ENCODE measurements at places on chromosomes 4 and X.

- DNase-seq = no peak
Observed at GRCh38 chr4:186039697-186040096, 29.3 kb upstream of the TLR3 start.

DNA sequence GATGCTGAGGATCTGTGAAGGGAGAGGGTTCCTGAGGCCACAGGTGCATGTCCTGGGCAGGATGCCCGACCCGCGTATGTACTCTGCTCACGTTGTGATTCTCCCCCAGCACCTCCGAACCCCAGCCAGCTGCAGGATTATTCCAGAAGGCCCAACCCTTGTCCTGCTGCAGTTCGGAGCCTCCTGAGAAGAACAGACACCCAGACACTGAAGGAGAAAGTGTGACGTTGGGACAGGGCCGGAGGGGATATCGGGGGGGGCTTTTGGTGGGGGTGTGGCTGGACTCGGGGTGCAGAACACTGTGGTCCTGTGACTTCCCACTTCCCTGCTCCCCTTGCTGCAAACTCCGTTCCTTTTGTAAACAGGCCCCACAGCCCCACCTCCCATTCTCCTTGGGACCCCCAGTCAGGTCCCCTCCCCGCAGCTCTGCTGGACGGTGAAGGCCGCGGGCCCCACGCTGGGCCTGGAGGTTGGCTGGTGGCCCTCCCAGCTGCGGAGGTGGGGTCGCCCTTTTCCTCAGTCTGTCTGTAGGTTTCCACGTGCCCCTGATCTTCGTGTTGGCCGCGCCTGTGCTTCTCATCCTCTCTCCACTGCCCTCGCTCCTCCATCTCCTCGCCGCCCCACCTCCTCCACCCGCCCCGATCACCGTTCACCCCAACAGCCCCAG, 83.0 kb upstream of the ADRA2C start:
- no peak for DNase-seq

GRCh38 chr4:40377512-40378365, 42.6 kb downstream of the CHRNA9 start:
- DNase-seq = no peak

- DNase-seq = no peak
Observed at GRCh38 chrX:79368441-79368840, 1.3 kb upstream of the ITM2A start.

DNA sequence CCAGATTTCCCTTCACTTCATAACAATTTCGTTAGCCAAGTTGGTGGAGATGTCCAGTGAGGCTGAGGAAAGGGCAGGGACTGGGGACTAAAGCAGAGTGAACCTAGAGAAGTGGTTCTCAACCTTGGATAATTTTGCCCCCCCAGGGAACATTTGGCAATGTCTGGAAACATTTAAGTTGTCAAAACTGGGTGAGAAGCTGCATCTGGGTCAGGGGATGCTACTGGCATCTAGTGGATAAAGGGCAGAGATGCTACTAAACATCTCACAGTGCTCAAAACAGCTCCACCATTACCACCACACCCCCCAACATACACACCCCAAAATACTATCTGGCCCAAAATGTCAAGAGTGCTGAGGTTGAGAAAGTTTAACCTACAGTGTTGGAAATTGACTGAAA, 32.0 kb upstream of the FGF16 start:
- DNase-seq = no peak

DNA sequence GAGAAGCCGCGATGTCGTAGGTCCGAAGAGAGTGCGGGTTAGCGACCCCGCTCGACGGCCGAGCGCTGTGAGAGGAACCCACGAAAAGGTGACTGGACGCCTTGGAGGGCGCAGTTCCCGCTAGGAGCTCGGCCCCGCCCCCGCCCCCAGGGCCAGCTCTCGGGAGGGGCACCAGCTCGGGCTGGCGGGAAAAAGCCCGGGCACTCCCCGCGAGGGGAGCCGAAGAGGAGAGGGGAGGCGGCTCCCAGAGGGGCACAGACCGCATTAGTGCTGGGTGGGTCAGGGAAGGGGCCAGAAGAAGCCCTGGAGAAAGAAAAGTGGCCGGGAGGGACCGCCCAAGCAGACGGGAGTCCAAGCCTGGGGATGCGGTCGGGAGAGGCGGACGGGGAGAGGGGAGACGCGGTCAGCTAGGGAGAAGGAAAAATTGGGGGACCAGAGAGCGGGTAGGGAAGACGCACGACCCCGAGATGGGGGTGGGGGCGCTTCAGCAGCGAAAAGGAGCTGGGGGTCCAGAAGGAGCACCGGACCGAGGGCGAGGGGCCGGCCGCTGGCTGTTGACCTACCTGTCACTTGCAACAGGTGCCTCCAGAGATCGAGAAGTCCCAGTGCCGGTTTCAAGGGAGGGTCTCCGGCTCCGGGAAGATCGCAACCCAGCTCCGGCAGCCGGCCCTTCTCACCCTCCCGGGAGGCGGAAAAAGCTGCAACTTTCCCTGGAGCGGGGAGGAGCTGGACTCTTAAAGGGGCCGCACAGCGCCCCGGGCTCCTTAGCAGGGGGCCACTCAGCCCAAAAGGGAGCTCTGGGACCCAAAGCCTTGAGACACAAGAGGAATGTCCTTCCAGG, at the start of gene SYTL4:
TSS of gene SYTL4 (minus strand) at position 681 of the 841 bp plus-strand sequence. CDS start 30,084 bp downstream, outside the sequence.
- no peak for DNase-seq

DNA sequence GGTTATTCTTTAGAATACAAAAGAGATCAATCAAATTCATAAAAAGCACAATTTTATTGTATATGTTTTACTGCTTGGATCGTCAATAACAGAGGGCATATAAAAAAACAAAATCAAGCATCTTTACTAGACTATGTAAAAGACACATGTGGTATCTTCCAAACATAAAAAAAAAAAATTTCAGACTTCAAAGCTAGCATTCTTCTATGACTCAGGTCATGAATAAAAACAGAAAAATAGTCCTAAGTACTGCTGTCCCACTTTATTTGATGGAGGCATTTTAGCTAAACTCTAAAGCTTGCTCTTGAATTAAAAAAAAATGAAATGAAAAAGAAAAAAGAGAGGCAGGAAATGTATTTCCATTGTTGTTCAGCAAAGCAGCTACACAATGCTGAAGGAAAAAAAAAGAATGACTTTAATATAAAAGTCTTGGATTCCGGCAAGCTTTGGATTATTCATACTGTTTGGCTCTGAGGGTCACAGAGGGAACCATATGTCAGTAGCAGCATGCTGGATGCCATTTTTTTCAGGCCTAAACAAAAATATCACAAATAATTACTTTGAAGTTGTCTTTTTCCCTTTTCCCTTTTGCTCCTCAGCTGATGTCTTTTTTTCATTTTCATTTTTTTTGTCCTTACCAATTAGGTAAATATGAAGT, 249.1 kb upstream of the DIAPH2 start:
- no peak for DNase-seq

GRCh38 chr4:121819216-121819965, 4.3 kb downstream of the CCNA2 start:
- DNase-seq = no peak

DNA sequence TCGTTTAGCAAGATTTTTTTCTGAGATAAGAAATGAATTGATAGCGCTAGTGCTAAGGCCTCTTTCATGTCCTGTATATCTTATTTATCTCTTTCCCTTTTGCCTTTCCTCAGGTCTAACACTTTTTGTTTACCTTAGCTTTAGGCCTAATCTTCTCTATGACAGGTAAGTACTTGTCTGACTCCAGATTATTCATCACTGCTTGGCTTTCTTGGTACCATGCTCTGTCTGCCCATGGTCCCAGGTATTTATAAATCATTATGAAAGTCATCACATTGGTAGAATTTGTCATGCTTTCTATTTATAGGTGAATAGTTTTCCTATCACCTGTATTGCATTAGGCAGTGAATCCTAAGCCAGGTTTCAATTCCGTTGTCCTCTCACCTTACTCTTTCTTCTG, 99.5 kb upstream of the CTSO start:
- no peak for DNase-seq

DNA sequence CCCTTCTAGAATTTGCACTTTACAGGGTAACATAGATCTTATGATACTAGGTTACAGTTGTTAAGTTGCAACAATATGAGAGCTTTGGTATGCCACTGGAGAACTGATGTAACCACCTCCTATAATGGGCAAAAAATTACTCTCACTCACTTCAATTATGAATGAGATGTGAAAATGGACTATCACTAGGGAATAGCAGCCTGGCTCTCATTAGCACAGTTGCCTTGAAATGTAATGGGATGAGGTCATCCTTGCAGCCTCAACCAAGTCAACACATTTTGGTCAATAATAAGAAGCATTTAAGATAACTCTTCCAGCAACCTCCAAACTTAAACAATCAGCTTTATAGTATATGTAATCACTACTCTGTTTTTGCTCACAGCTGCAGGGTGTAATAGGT, 69.4 kb downstream of the TBC1D9 start:
- DNase-seq = no peak

GRCh38 chr4:147638942-147639341, 21.7 kb downstream of the TMEM184C start:
- no peak for DNase-seq

GRCh38 chr4:57719456-57719855, 609.3 kb upstream of the IGFBP7 start:
- no peak for DNase-seq
